ENCODE measurements at places on chromosomes 2 and 18.

DNA sequence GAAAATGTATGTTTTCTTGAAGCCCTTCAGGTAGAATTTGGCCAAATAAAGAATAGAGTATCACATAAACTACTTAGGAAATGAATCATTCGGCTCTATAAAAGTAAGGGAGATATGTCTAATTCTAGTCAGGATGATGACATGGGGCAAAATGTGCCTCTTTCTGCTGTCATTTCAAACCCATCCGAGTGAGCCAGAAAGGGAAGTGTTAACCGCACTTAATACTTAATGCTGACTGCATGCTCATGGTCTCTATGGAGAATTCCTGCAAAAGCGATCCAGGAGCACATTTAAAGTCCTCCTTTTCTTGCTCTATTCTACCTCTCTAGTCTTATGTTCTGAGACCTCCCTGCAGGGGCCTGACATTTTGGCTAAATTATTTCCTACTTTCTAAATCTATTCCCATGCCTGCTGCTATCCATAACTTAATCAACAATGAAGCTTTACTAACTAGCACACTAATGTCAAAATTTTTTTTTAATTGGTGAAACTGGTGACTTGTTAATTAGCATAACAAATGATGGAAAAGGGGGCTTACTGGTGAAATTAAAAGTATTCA lies 127.4 kb downstream of the CDC42EP3 start:
- DNase-seq = no peak

- DNase-seq = no peak
Observed at GRCh38 chr2:154306266-154306970, 392.1 kb upstream of the KCNJ3 start.

GRCh38 chr2:134307334-134307733 lies 53.5 kb downstream of the MGAT5 start:
- no peak for DNase-seq

DNA sequence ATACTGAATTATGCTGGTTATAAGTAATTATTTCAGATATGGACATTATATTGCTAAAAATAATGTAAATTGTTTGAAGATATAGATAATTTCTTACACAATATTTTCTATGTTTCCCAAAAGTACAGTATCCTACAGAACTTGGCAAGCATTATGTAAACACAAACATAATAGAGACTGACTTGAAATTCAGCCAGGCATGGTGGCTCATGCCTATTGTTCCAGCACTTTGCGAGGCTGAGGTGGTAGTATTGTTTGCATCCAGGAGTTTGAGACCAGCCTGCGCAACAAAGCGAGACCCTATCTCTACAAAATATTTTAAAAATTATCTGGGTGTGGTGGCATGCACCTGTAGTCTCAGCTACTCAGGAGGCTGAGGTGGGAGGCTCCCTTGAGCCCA lies 1300.5 kb upstream of the DDX18 start:
- no peak for DNase-seq

GRCh38 chr2:217643789-217644301 lies 358.9 kb downstream of the TNS1 start:
- DNase-seq = no peak

DNA sequence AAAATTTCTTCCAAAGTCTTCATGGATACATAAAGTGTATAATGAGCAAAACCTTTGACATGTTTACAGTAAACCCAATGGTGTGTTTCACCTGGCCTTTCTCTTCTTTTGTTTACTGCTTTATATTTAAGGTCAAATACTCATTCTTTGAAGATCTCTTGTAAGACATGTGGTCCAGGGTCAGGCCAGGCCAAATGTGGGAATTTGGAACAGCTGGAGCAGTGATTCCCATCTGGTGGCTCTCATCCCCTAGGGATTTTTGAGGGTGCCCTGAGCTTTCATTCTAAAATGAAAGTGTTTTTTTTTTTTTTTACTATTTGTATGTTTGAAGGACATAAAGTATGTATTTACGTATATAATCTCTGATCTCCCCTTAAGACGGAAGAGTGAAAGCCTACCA lies 13.8 kb upstream of the MGAT5 start:
- DNase-seq = no peak

GRCh38 chr2:128427413-128427755 lies 108.7 kb upstream of the HS6ST1 start:
- DNase-seq = no peak

DNA sequence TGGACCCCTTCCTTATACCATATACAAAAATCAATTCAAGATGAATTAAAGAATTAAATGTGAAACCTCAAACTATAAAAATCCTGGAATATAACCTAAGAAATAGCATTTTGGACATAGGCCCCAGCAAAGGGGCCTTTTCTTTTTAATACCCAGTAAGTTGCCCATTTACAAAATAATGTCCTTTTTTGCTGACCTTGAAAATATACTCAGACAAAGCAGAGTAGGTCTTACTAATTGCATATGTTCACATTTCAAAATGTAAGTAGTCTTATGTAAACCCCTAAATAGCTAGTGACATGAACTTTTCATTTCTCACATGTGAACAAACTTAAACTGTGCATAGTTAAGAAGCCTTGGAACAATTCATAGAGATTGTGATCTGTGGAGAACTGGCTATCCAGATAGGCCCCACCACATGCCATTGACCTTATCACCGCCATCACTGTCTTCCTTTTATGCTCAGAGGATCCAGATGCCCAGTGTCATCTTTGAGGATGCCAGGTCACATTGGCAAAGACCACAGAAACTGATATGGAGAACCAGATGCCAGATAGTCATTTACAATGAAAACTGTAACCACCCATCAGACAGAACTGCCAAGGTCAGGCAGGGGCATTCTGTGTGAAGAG lies 282.4 kb upstream of the RAB12 start:
- DNase-seq = no peak

- DNase-seq = peak; percentile 16
Observed at GRCh38 chr2:222024932-222025880, 273.6 kb downstream of the PAX3 start.
